Right ventricle myocardium superior (tissue), 1 donor: ENCODE measurements at places on chromosomes 12 and 14. TPM values are rescaled to one million over a fixed set of nuclear protein-coding genes. Genes with fewer than 3 reads are reported as not detected.

GARIN6 gene
- not detected for total RNA-seq

ATG101 gene
- 23.5 TPM for total RNA-seq

BMP4 gene
- total RNA-seq, result 8.8 TPM

PKP2 gene
- total RNA-seq, result 400 TPM

TUNAR gene
- not detected for total RNA-seq

METAP2 gene
- 51.4 TPM for total RNA-seq
